LHCN-M2 (cell line): ENCODE measurements at places on chromosomes 11 and 22. TPM values are rescaled to one million over a fixed set of nuclear protein-coding genes. Genes with fewer than 3 reads are reported as not detected.

DNA sequence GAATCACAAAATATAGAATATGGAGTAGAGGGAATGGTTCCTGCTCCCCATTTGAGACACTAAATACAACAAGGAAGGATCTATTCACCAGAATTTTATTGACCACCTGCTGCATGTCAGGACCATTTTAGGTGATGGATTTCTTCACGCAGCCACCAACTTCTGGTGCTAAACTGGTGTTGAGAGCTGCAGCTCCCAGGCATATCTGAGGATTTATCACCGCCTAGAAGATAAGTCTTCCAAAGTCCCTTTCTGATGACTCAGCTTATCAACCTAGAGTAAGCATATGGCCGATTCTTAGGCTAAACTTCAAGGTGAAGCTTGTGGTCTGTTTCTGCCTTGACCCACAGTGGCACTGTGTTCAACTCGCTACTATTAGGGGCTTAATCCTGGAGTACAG is 6.7 kb downstream of the DDI1 start:
- DNase-seq: no peak

The CPT1B gene
- 9.0 and 9.4 TPM in 2 replicates for total RNA-seq

The POTEH gene
- not detected in 2 replicates for total RNA-seq

The PRG2 gene
- 0.06 TPM in 1 of 2 replicates, not detected in the other for total RNA-seq
